IPS DF 19.7 (cell line): ENCODE measurements at places on chromosomes 2 and 18.

DNA sequence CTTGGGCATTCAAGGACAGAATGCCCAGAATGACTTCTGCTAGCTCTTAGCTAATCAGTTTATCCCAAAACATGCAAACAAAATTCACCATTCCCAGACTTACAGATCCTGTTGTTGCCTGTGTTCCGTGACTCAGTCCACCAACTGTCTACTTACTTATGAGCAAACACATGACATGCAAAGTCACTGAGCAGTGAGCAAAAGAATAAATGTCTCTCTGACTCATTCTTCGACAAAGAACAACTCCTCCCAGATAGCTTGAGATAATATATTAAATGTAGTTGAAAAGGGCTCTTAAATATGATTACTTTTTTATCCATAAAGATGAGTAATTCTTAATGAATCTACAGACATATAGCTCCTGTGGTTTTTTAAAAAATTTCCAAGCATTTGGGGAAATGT lies 9.0 kb upstream of the CREG2 start:
- no peak for DNase-seq

- DNase-seq = no peak
Measured at GRCh38 chr2:127630096-127630863, 15.7 kb upstream of the GPR17 start.

- no peak for DNase-seq
Measured at GRCh38 chr2:150916467-150917396, 344.9 kb downstream of the RBM43 start.

DNA sequence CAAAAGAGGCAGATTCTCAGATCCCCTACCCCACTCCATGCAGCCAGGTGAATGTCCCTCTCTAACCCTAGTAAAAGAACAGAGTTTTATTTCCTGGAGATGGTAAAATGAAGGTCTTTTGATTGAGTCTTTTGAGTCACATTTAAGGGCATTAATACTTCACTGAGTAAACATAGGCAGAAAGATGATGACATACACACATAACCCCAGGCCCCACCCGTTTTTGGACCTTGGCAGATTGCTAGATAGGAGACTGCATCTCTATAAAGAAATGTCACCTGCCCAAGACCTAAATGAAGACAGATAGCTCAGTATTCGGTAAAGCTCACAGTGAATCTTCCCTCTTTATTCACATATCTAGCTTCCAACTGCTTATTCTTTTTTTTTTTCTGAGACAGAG lies 28.3 kb upstream of the PEX13 start:
- no peak for DNase-seq

GRCh38 chr2:128690431-128690830 lies 371.8 kb upstream of the HS6ST1 start:
- DNase-seq = no peak

- DNase-seq = no peak
Measured at GRCh38 chr18:63878925-63879324, 8.6 kb upstream of the SERPINB2 start.

DNA sequence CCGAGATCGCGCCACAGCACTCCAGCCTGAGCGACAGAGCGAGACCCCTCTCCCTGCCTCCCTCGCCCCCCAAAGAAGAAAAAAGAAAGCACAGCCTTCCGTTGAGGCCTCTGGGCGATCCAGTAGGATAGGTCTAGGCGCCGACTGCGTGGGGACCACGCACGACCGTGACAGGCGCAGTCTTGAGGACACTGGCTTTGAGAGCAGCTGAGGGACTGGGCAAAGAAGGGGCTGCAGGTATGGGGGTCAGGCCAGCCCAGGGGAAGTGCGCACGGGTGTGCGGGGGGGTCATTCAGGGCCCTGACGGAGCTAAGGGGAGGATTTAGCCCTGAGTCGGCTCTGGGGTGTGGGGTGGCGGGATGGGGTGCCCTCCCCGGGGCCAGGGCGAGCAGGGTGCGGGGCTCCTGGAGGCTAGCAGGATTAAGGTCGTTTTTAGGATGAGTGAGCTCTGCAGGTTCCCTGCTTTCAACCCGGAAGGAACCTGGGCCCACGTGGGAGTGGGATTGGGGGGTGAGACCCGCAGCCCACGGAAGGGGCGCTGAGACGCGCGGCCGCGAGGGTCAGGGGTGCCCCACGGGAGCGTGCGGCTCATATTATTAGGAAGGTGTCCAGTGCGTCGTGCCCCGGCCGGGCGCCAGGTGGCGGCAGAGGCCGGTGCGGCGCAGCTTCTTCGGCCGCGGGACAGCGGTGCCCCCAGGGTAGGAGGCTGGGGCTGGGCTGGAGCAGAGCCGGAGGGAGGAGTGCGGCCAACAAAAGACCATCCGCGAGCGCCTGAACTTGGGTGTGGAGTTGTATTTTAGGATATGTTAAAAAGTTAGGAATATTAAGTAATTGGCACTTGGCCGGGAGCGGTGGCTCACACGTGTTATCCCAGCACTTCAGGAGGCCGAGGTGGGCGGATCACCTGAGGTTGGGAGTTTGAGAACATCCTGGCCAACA lies 20.5 kb upstream of the ZNF236 start:
- DNase-seq = no peak

- peak; percentile 65 for DNase-seq
Measured at GRCh38 chr2:197786010-197786877, 1.1 kb upstream of the BOLL start.
